ENCODE measurements at places on chromosomes 3 and 15.
A peak's percentile ranks its signal among the peaks of the same experiment; 100 is the strongest.

DNA sequence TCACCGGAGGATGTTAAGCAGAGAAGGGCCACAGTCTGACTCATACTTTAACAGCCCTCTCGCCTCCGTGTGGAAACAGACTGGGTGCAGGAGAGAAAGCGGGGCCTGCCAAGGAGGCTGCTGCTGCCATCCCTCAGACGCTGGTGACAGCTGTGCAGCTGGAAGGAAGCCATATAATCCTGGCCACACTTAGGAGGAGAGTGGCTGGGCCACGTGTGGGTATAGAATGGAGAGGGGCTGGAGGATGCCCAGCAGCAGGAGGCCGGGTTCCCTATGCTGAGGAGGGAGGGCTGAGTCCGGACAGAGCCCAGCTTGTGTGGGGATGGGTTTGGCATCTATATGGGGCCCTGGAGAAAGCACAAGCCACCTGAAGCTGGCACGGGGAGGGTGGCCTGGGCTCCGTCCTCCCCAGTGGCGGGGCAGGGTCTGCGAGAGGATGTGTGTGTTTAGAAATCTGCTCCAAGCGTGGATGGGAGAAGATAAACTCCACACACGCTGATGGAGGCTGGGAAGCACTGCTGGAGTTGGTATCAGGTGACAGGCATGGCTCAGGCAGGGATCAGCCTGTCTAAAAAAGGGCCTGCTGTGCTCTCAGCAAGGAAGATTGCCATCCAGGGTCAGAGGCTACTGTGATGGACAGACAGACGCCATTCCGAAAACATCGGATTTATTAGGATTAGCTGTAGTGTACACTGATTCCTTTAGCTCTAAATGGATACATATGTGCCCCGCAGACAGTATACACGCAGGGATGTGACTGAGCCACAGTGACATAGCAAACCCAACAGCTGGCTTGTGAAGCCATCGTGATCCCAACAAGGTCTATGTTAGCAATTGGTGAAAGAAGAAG, 15.9 kb downstream of the ABTB1 start:
- no peak for DNase-seq

- no peak for DNase-seq
Measured at GRCh38 chr15:72365844-72366243, 10.0 kb downstream of the HEXA start.

GRCh38 chr3:183817639-183818038, 7.7 kb downstream of the MAP6D1 start:
- DNase-seq = no peak

DNA sequence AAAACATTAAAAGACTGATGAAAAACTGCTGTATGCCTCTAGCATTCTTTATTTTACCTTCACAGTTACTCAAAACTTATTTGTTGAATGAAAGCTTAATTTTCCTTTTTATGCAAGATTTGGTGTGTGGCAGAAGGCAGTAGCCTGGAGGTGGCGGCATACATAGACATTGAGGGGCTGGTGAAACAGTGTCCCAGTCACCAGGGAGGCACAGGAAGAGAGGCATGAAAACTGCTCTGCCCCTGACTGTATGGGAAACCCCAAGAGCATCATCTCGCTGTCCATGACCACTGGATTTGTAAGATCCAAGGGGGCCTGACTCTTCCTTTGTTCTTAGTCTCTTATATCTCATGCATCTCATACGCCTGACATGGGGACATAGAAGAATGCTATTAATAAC, 493.7 kb upstream of the GOLIM4 start:
- no peak for DNase-seq

- no peak for DNase-seq
Measured at GRCh38 chr15:81255315-81255957, 58.8 kb downstream of the IL16 start.

- no peak for DNase-seq
Measured at GRCh38 chr15:80202641-80203360, 49.2 kb downstream of the CTXND1 start.

- no peak for DNase-seq
Measured at GRCh38 chr3:105032541-105032940, 334.2 kb upstream of the ALCAM start.

DNA sequence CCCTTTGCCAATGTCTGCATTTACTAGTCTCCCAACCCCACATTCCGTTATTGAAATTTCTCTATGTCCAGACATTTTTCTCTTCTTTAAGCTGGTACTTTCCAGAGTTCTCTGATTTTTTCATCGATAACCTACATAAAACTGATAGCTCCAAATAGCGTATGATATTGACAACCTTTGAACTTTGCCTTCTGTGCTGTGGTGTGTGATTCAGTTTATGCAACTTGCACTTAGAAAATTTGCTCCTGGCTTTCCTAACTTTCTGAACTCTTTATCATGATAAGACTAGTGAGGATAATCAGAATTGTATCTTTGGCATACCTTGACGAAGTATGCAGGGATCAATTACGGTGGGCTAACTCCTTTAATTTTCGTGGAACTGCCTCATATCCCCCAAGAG, 1261.3 kb downstream of the SI start:
- no peak for DNase-seq

- DNase-seq = no peak
Measured at GRCh38 chr3:187958432-187959003, 195.4 kb upstream of the LPP start.

DNA sequence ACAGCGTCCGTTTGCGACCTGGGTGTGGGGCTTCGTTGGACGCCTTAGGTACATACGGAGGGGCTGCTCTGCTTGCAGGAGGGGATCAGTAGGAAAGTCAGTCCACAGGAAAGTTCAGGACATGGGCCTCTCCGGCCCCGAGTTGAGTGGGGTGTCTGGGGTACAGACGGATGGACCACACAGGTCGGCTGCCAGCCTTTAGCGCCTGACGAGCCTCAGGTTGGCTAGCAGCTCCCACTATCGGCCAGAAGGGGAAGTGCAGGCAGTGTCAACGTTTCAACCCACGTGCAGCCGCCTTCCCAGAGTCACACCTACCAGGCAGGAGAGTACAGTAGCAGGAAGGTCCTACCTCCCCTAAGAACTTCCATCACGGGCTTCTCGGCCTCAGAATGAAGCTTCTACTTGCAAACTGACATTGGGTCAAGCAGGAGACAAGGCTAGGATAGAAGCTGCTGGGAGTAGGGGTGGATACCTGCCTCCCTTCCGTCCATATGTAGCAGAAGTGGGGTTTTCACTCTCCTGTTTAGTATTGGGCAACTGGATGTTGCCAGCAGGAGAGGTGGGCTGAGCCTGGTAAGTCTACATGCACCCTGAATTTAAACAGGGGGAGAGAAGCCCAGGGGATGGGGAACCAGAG, 1.8 kb upstream of the SCN5A start:
- DNase-seq = peak; percentile 52

All from stimulated activated CD8-positive, alpha-beta memory T cell treated with anti-CD3 and anti-CD28 coated beads, Interleukin-7, amount 100 ng/mL, for 24 hours (primary cell).